ENCODE measurements at places on chromosomes 2 and 18. TPM values are rescaled to one million over a fixed set of nuclear protein-coding genes. Genes with fewer than 3 reads are reported as not detected.

DNA sequence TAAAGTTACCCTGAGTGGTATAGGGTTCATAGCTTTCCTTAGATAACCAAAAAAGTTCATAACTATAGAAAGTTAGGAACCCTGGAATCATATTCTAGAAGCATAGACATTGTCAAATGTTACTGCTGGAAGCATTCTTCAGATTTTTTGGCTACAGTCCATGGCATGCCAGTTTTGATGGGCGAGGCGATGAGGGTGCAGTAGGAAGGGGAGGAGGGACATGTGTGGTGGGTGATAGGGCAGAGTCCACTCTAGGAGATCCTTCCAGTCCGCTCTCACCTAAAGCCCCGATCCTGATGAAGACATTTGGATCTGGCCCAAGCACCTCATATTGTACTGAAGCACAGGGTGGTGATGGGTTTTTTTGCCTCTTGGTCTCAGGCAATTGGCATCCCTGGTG lies 91.8 kb downstream of the HRH4 start:
- no peak for DNase-seq

DNA sequence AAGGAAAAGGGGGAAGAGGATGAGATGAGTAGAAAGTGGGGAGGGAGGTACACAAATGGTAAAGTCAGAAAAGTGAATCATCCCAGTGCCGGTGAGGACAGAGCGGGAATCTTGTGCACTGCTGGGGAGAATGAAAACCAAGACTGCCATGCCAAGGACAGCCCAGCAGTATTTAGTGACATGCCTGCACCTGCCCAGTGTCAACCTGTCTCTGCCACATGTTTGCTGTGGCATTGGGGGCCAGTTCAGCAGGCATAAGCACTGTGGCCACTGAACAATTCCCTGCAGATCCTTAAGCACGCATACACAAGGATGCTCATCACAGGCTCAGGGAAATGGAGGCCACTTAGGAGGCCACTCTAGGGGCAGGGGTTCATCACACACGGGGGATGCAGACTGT lies 5.2 kb upstream of the KCNK3 start:
- no peak for DNase-seq

DNA sequence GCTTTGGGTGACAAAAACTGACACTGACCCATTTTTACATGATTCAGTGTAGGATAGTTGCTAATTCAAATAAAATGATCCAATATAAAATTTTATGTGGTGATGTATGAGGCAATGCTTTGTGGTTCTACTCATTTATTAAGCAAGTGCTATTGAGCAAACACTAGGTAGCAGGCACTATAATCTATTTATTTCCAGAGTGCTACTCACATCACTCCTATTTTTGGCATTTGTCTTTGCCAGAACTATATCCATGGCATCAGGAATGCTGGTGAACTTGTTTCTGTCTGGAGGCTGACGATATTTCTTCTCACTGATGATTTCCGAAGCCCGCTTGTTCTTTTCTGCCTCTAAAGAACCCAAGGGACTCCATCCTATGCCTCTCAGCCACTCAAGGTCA lies 84.3 kb downstream of the NEB start:
- DNase-seq: no peak

The NT5C1B gene
- not detected for total RNA-seq

GRCh38 chr2:58640042-58640441 lies 398.9 kb upstream of the FANCL start:
- DNase-seq: no peak

GRCh38 chr2:46029332-46029811 lies 267.8 kb upstream of the EPAS1 start:
- no peak for DNase-seq
